ENCODE measurements at places on chromosomes 13 and 19. TPM values are rescaled to one million over a fixed set of nuclear protein-coding genes. Genes with fewer than 3 reads are reported as not detected.

- no peaks in the 10 kb centered on the region for H3K27me3 ChIP-seq
- H3K4me1 ChIP-seq, result no peaks in the 10 kb centered on the region
- H3K27ac ChIP-seq, result no peak overlapping the region
- H3K4me3 ChIP-seq, result no peak overlapping the region
Observed at GRCh38 chr19:4542896-4543841, 3.3 kb upstream of the LRG1 start.

NLRP7 gene
- total RNA-seq, result not detected

WDR88 gene
- total RNA-seq, result not detected

DNA sequence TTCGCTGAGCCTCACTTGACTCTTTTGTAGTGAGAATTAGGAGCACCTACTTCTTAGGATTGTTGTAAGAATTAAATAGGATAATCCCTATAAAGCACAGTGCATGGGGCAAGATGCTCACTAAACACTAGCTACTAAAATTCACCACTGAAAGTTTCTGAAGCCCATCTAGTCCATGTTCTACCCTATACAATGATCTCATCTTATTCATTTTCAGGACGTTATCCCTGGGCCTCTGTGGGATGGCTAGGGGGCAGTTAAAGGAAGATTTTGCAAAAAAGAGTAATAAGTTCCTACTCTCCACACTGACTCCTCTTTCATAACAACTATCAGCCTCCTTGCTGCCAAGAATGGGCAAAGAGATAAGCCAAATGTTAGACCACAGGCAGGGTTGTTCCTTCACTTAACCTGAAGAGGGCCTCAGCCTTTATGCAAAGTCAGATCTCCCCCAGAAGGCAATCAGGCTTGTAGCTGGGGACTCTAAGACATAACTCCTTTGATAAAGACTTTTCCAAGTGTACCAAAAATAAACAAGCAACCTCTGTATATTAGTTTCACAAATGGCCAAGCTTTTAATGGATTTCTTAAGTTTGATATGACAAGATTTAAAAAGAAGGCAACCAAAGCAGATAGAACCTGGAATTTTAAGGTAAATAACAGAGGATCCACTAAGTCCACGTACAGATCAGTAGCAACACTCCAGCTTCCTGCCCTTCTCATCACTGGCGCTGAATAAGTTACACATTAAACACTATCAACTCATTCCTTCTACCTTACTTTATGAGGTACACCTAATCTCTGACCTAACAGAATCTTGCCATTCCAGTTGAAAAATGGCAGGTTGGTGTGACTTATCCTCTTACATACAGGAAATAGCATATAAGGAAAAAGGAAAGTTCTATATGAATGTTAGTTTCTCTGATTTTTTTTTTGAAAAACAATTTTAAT is 44.4 kb downstream of the ELF1 start:
- H3K4me1 ChIP-seq, result peaks cover 70% of the 10 kb centered on the region
- H3K27ac ChIP-seq, result no peak overlapping the region
- no peak overlapping the region for H3K4me3 ChIP-seq
- DNase-seq, result peak; percentile 21
- H3K36me3 ChIP-seq, result no peaks in the 10 kb centered on the region
- H3K27me3 ChIP-seq, result no peaks in the 10 kb centered on the region

EBI3 gene
- 0.85 TPM for total RNA-seq

- H3K36me3 ChIP-seq, result no peaks in the 10 kb centered on the region
- no peak for DNase-seq
- no peaks in the 10 kb centered on the region for H3K27me3 ChIP-seq
- H3K4me1 ChIP-seq, result peaks cover 6% of the 10 kb centered on the region
- H3K27ac ChIP-seq, result peak overlapping the region; percentile 81
Observed at GRCh38 chr13:52158629-52159158, 703 bp downstream of the NEK3 start.

DNA sequence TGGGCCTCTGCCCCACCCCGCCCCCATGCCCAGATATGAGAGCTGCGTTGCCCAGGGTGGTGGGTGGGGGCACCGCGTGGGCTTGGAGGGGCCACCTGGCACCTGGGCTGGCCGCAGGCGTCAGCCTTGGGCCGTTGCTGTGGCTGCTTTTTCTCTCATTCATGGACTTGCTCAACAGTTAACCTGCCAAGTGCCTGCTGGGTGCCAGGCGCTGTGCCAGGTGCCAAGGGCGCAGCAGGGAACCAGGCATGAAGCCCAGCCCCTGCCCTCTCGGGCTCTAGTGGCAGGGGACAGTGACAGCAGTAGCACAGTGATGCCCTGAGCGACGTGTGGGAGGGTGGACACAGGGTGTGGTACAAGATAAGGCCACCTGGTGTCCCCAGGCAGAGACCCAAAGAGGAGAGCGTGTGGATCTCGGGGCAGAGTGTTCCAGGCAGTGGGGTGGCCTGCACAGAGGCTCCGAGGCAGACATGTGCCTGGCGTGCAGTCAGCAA is 28.1 kb downstream of the DHX34 start:
- no peaks in the 10 kb centered on the region for H3K27me3 ChIP-seq
- peak; percentile 69 for DNase-seq
- H3K4me3 ChIP-seq, result no peak overlapping the region
- no peak overlapping the region for H3K27ac ChIP-seq
- no peaks in the 10 kb centered on the region for H3K36me3 ChIP-seq

ZNF841 gene
- total RNA-seq, result 2.1 TPM

ATP7B gene
- total RNA-seq, result 1.6 TPM

DNA sequence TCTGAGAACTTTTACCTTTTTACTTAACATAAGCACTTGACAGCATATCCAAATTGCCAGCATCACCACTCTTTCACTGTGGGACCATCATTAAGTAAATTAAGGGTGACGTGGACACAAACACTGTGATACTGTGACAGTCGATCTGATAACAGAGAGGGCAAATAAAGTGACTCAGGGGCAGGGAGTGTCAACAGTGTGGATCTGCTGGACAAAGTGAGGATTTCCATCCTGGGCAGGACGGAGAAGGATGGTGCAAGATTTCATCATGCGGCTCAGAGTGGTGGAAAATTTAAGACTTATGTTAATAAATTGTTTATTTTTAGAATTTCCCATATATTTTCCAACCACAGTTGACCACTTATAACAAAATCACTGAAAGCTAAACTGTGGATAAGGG is 60.0 kb upstream of the WDFY2 start:
- H3K27me3 ChIP-seq, result no peaks in the 10 kb centered on the region
- no peaks in the 10 kb centered on the region for H3K36me3 ChIP-seq
- H3K4me3 ChIP-seq, result no peak overlapping the region
- no peak for DNase-seq
- H3K4me1 ChIP-seq, result no peaks in the 10 kb centered on the region

DNA sequence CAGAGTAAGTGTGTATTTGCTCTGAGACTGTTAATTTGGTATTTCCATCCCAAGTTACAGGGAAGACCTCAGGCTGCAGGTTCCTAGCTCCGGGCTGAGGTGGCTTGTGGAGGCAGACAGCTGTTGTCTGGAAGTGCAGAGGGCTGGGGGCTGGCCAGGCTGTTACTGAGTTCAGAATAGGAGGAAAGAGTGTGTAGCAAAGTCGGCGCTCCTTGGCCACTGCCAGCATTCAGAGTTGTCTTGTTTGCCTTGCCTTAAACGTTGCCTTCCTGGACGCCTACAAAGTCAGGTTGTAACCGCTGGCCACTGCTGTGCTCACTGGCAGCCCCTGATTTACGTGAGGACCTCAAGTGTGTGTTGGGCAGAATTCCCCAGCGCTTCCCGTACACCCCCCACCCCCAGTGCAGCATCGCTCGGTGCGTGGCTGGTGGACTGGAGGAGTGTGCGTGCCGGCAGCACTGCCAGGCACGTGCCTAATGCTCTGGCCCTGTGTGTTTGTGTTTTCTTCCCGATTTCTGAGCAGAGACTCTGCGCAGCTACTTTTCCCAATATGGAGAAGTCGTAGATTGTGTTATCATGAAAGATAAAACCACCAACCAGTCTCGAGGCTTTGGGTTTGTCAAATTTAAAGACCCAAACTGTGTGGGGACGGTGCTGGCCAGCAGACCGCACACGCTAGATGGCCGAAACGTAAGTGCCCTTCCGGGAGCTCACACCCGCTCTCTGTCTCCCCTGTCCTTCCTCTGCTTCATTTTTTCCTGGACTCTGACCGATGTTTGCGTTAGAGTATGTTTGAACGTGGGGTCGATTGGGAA is 10.5 kb downstream of the DAZAP1 start:
- H3K4me3 ChIP-seq, result no peak overlapping the region
- H3K27ac ChIP-seq, result peak overlapping the region; percentile 93
- no peak for DNase-seq
- no peaks in the 10 kb centered on the region for H3K27me3 ChIP-seq
- H3K36me3 ChIP-seq, result no peaks in the 10 kb centered on the region

DNA sequence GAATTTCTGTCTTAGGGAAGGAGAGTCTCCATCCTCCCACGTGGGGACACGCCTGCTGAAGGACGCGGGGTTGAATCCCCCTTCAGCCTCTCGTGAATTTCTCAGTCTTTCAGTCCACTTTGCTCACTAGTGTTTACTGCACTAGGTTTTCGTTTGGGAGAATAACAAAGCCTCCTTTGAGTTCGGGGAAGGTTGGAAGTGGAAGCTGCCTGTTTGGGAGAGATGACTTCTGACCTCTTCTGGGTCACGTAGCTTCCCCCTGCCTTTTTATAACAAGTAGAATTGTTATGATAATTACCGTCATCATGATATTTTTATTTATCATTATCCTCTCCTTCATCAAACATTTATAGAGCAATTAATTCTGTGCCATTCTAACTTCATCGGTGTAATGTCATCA is 60.7 kb downstream of the ATP11A start:
- DNase-seq, result no peak
- H3K4me1 ChIP-seq, result peaks cover 4% of the 10 kb centered on the region
- no peak overlapping the region for H3K4me3 ChIP-seq
- no peaks in the 10 kb centered on the region for H3K36me3 ChIP-seq

DNA sequence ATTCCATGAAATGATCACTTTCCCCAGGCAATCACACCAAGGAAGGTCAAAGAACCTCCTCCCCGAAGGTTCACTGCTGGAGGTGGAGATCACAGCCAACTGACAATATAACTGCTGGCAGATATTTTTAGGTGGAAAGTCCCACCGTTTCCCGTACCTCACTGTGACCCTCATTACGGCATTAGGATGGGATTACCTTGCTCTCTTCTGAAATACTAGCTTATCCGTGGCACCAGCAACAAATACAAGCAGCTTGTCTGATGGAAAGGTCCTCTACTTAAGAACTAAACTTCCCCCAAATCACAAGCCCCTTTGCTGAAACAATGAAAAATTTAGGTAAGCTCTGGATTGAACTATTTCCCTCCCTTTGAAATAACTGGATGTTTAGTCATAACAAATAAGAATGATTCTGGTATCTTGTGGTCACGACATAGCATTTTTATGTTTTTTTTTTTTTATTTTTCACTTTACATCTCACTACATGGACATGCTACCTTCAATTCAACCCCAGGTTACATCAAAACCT is 178.9 kb downstream of the COL4A1 start:
- no peaks in the 10 kb centered on the region for H3K36me3 ChIP-seq
- H3K27ac ChIP-seq, result peak overlapping the region; percentile 87
- H3K4me1 ChIP-seq, result peaks cover 33% of the 10 kb centered on the region
- DNase-seq, result no peak
- no peaks in the 10 kb centered on the region for H3K27me3 ChIP-seq
- no peak overlapping the region for H3K4me3 ChIP-seq

GRCh38 chr19:2495130-2495641 is 19.3 kb downstream of the GADD45B start:
- peak overlapping the region; percentile 93 for H3K27ac ChIP-seq
- no peaks in the 10 kb centered on the region for H3K36me3 ChIP-seq
- peaks cover 45% of the 10 kb centered on the region for H3K4me1 ChIP-seq
- no peaks in the 10 kb centered on the region for H3K27me3 ChIP-seq

- H3K27ac ChIP-seq, result peak overlapping the region; percentile 57
- H3K4me3 ChIP-seq, result no peak overlapping the region
- peaks cover 15% of the 10 kb centered on the region for H3K4me1 ChIP-seq
- H3K27me3 ChIP-seq, result no peaks in the 10 kb centered on the region
Observed at GRCh38 chr13:81116461-81117282, 775.7 kb upstream of the SPRY2 start.

SYDE1 gene
- 3.2 TPM for total RNA-seq

DNA sequence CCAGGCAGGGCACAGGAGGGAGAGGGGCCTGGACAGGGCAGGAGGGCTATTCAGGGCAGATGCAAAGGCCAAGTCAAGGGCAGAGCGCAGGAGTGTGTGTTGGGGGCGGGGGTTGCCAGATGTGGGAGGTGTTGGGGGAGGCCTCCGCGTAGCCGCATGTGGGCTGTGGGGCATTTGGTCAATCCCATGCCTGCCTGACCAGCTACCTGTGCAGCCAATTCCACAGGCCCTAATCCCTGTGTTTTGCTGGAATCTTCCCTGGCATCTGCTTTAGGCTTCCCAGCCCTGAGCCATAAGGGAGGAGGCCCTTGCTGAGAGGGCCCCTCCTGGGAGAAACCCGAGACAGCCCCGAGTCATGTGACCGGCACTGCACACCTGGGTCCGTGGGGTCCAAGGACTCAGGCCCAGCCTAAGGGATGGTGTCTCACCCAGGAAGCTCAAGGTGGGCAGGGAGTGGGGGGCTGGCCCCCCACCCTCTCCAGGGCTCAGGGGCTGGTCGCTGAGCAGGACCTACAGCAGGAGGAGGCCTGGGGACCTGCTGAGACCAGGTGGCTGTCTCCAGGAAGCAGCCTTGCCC is 20.3 kb downstream of the RFX1 start:
- H3K27ac ChIP-seq, result peak overlapping the region; percentile 88
- no peaks in the 10 kb centered on the region for H3K27me3 ChIP-seq
- H3K4me1 ChIP-seq, result peaks cover 35% of the 10 kb centered on the region
- no peak for DNase-seq
- no peaks in the 10 kb centered on the region for H3K36me3 ChIP-seq
- H3K4me3 ChIP-seq, result no peak overlapping the region

GRCh38 chr13:106183410-106184065 is 351.9 kb downstream of the EFNB2 start:
- H3K4me3 ChIP-seq, result no peak overlapping the region
- no peaks in the 10 kb centered on the region for H3K36me3 ChIP-seq
- no peak overlapping the region for H3K27ac ChIP-seq
- DNase-seq, result no peak
- H3K4me1 ChIP-seq, result no peaks in the 10 kb centered on the region

MTRF1 gene
- total RNA-seq, result 16.3 TPM

PLIN4 gene
- total RNA-seq, result 193 TPM

CGB8 gene
- not detected for total RNA-seq

DNA sequence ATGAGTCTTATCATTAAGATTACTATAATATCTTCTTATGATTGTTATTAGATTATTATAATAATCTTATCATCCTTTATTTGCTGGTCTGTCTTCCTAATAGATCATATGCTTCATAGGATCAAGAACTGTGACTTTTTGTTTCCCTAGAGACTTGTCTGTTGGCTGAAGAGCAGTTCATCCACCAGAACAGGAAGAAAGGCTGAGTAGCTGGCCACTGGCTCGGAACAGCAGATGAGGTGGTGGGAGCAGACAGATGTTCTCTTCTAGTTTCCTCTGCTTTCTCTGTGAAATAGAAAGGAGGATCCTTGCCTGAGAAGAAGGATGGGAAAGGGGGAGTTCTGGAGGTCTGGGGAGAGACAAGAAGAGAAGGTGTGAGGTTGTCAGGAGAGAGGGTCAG is 120.0 kb downstream of the CCNA1 start:
- H3K36me3 ChIP-seq, result no peaks in the 10 kb centered on the region
- H3K27ac ChIP-seq, result no peak overlapping the region
- H3K27me3 ChIP-seq, result no peaks in the 10 kb centered on the region
- no peak for DNase-seq
- no peak overlapping the region for H3K4me3 ChIP-seq
- H3K4me1 ChIP-seq, result no peaks in the 10 kb centered on the region

ZNF284 gene
- 0.85 TPM for total RNA-seq
